Right ventricle myocardium superior (tissue), 1 donor: ENCODE measurements at places on chromosomes 4 and X. TPM values are rescaled to one million over a fixed set of nuclear protein-coding genes. Genes with fewer than 3 reads are reported as not detected.

RRAGB gene
- total RNA-seq: 9.7 TPM

TRIM75 gene
- not detected for total RNA-seq

GRCh38 chr4:40294339-40294738 is 40.8 kb upstream of the CHRNA9 start:
- DNase-seq: no peak

GRCh38 chr4:7351014-7351413 is 83.7 kb downstream of the PSAPL1 start:
- DNase-seq: no peak

DNA sequence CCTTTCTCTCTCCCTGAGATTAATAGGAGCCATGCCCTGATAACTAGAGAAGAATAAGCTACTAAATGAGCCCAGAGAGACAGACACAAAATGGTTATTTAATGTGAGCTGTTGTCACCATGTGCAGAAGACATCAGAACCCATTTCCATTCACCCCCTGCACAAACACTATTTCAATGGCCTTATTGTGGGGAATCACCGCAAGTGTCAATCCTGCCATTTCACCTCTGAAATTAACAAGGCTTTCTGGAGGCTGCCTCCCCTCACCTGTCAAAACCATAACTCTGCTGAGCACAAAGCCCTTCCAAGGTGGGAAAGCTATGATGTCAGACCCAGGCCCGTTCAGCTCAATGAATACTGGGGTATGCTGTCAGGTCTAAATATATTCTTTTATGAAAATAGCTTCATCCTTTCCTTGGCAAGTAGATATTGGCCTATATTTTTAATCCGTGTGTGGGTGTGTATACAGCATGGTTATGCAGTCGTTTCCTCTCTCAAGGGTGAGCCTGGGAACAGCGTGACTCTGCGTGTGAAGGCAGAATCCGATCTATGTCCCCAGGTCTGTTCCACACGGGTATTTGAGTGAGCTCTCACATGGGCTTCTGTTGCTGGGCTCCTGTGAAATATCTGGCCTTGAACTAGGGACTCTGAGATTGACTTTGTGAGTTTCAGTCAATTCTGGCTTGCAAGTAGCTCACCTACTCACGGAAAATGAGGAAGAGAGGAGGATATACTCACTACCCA is 266.3 kb downstream of the FBXW7 start:
- DNase-seq: no peak

- DNase-seq: no peak
These were observed 62.9 kb downstream of the MAOA start for GRCh38 chrX:43718956-43719355.
